NCI-H345 (cell line): ENCODE measurements at places on chromosomes 12 and 14.

- no peak for DNase-seq
These were observed 1.3 kb downstream of the ST8SIA1 start for GRCh38 chr12:22333186-22333712.

GRCh38 chr12:5102806-5103205 is 59.1 kb downstream of the KCNA5 start:
- DNase-seq, result no peak

- DNase-seq, result no peak
These were observed 54.9 kb downstream of the DNAH10 start for GRCh38 chr12:123816896-123817537.

DNA sequence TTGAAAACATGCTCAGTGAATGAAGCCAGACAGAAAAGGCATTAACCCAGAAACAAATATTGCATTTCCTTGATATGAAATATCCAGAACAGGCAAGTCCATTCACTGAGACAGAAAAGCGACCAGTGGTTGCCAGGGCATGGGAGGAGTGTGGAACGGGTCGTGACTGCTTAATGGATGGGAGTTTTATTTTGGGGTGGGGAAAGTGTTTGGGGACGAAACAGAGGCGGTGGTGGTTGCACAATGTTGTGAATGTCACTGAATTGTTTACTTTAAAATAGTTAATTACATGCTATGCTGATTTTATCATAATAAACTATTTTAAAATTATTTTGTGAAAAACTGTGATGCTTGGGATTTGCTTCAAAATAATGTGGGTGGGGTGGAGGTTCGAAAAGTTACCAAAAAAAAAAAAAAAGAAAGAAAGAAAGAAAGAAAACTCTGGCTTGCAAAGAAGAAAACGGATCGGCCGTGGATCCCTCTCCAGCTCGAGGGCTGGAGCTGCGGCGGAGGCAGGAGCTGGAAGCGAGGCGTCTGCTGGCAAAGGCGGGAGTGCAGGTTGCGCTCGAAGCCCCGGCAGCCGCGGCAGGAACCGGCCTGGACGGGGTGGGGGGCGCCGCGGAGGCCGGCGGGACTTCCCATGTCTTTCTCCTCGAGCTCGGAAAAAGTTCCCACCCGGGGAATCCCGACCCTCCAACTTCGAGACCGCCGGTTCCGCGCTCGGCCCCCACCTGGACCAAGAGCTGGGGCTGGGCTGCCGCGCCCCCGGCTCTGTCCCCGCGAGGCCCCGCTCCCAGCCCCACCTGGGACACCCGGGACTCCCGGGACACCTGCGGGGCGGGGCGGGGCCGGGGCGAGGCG is 524 bp upstream of the P2RX2 start:
- DNase-seq, result peak; percentile 53

DNA sequence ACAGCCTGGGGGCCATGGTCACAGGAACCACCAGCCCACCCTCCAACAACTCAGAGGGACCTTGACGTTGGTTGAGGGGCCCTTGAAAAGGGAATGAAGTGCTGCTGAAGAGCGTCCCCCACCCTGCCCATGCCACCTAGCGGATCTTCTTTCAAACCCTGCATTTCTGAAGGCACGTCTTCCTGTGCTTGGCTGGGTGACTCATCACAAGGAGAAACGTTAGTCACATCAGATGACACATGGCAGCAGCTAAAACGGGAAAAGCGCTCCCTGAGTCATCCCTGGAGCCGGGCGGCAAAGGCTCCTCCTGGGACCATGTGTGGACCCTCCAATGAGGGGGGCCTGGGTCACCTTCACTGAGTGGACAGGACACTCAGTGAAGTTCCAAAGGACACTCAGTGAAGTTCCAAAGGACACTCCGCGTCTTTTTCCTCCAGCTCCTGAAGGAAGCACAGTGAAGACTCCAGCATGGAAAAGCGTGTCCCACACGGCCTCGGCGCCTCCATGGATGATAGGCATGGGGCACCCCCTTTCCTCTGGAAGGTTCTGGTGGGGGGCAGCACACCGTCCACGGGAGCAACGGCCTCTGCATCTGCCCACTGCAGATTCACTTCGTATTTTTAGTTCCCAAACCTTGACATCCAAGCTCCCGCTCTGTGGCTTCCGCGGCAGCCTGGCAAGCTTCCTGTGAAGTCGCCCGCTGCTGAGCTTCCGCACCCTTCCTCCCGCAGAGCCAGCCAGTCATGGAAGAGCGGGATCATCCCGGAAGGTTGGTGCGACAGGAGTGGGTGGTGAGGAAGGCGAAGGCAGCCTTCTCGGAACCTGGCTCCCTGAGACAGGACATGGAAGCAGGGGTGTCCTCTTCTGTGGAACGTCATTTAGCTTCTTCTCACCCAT is 383.4 kb downstream of the VRK1 start:
- DNase-seq, result no peak

GRCh38 chr12:124835656-124836410 is 27.8 kb downstream of the SCARB1 start:
- DNase-seq, result no peak

- DNase-seq, result no peak
These were observed 44.4 kb upstream of the STXBP6 start for GRCh38 chr14:25094171-25094907.

- DNase-seq, result no peak
These were observed 102.9 kb downstream of the TAOK3 start for GRCh38 chr12:118269806-118270205.

DNA sequence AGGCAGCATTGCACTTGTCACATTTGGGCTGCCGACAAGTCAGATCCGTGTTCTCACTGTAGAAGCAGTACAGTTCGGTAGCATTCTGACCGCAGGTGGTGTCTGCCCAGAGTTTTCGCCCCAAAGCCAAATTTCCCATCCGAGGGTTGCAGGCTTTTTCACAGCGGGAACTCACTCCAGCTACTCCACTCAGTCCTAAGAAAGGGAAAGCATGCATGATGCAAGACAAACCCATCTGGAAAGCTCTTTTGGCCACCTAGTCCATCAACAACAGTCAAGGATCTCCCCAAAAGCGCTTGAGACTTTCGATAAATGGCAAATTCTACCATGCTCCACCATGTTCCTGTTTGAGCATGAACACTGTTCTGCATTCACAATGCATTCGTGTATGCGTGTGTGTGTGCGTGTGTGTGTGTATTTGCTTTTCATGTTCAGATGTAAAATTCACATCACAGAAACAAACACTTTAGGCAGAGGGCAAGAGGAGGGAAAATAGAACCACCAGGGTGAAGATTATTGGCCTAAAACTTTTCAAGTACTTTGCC is 3.2 kb downstream of the NTN4 start:
- DNase-seq, result no peak

DNA sequence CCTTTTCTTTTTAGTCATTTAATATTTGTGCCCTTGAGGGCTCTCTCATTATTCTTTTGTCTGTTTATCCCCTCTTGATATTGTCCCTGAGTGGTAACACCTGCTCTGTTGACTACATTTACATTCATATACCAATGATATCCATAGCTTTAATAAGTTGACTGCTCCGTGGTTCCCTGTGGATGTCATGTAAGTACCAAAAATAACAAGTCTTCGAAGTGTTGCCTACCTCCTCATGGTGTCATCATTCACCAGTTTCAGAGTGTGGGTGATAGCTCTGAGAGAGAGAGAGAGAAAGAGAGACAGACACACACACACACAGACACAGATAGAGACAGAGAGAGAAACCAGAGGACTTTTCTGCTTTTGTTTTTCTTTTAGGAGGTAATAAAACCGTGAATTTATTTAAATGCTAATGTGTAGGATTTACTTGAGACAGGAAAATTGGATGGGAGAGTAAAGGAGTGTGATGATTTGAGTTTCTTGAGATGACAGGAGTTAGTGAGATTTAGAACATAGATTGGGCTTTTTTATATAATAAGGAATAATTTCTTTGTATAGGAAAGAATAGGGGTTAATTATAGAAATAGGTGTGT is 52.2 kb downstream of the PAPOLA start:
- DNase-seq, result no peak

DNA sequence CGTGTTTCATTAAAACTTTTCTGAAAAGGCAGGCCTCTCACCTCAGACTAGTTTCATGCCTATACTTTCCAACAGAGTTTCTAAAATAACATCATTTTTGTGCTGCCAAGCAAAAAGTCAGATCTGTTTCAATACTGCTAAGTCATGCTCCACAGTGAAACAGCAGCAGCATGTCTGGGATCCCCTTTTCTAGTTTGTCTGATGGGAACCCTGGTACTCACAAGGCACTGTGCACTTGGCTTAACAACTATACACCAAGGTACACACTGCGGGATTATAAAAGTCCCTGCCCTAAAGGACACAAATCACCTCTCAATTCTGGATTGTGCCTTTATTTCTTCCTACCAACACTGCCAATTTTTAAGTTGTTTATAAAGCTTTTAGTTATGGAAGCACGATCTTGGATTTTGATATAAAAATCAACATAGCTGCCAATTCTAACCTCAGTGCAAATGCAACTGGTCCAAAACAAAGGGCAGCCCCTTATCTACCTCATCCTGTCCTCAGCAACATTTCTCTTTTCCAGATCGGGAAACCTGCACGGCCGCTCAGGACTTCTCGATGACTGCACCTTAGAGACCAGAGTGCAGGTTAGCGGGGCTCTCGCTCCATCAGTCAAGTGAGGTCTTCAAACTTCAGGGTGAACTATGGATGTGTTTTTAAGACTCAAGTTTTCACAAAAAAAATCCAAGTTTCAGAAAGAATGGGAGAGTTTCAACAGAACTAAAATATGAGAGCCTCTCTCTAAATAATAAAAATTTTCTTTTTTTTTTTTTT is 1.7 kb upstream of the EIF5 start:
- DNase-seq, result no peak

DNA sequence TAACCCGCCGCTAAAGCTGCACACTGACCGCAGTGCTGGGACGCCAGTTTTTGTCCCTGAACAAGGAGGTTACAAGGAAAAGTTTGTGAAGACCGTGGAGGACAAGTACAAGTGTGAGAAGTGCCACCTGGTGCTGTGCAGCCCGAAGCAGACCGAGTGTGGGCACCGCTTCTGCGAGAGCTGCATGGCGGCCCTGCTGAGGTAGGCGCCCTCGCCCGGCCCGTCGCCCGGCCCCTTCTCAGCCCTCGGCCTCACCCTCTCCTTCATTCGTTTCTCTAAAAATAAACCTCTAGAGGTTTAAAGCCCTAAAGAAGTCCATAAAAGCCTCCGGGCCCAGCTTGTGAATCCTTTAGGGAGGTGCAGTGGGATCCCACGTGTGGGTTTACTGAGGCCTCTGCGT is 52.2 kb upstream of the AMN start:
- no peak for DNase-seq

- no peak for DNase-seq
These were observed 936 bp downstream of the AKT1 start for GRCh38 chr14:104794631-104794992.

DNA sequence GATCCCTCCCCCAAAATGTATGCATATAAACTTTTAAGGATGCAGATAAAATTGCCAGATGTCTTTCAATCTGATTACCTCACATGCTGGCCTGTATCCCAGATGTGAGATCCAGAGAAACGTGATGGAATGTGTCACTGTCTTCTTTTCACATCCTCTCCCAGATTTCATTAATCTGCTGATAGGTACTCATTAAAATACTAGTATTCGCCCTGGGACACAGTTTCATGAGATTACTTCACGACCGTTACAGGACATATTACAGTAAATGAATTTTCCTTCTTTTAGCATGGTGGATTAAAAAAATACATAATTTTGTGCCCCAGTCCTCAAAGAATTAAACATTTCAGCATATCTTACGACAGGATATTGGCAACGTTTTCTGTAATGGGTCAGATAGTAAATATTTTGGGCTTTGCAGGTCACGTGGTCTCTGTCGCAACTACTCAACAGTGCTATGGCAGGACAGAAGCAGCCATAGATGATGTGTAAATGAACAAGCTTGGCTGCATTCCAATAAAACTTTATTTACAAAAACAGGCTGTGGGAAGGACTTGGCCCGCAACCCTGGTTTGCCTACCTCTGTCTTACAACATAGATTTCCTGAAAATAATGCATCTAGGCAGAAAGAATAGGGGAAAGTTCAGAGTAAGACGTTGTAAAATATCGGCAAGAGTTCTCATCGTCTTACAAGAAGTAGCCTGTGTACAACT is 156.0 kb upstream of the DIO3 start:
- peak; percentile 23 for DNase-seq

DNA sequence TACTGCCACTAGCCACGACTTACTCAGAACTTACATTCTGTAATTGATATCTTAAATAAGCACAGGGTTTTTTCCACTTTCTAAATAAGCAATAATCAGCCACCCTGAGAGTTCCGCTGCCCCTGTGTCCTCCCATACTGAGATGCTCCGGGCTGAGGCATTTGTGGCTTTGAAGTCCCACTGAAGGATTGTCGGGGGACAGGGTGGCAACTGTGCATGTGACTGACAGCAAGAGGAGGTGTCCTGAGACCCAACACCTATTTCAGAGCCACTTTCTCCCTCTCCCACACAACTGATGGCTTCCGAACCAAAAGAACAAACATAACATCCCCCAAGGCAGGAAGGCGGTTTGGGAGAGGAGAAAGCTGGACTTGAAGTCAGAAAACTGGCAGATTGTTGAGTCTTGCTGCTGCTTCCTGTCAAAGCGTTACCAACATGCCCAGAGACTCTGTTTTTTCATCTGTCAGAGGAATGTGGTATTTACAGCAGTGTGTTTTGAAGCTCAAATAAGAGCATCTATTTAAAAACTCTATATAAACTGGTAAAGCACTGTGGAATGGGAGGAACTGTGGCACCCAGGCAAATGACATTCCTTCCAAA is 157.9 kb upstream of the FKBP4 start:
- no peak for DNase-seq

GRCh38 chr12:65605019-65605418 is 219.3 kb upstream of the HMGA2 start:
- no peak for DNase-seq

DNA sequence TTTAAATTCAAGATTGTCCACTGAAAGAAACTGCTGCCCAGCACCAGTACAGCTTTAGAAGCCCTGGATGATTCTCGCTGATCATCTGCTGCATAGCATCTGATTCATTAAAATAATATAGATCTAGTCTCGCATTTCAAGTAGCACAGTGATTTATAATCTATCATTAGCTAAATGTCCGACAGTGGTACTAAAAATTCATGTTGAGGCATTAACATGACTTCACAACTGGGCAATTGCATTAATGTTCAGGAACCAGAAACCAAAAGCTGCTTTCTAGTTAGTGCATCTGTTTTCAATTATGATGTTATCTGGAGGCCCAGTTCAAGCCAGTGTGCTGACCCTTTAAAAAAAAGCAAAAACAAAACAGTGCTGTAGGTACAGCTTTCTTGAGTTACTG is 1987.2 kb upstream of the SEL1L start:
- no peak for DNase-seq

GRCh38 chr14:103247169-103247606 is 86.8 kb upstream of the EIF5 start:
- DNase-seq, result no peak
